ENCODE measurements at places on chromosomes 3 and 15. TPM values are rescaled to one million over a fixed set of nuclear protein-coding genes. Genes with fewer than 3 reads are reported as not detected.

DNA sequence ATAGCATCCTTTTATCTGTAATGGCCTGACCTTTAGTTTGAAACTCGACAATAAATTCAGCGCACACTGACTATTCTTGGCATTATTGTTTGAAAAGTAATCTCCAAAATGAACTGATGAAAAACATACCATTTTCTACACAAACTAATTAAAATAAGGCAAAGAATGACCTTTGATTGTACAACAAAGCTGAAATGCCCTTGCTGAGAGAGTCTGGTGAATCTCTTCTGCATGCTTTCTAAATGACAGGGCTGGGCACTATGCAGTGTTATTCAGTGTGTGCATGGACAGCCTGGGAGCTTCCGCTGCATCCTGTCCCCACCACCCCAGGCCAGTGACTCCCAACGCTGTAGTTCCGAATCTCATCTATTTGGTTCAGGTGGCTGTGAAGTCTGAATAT, 530.8 kb downstream of the FOXP1 start:
- peaks cover 3% of the 10 kb centered on the region for H3K36me3 ChIP-seq
- no peak for DNase-seq
- no peaks in the 10 kb centered on the region for H3K27me3 ChIP-seq
- peaks cover 71% of the 10 kb centered on the region for H3K4me1 ChIP-seq

DNA sequence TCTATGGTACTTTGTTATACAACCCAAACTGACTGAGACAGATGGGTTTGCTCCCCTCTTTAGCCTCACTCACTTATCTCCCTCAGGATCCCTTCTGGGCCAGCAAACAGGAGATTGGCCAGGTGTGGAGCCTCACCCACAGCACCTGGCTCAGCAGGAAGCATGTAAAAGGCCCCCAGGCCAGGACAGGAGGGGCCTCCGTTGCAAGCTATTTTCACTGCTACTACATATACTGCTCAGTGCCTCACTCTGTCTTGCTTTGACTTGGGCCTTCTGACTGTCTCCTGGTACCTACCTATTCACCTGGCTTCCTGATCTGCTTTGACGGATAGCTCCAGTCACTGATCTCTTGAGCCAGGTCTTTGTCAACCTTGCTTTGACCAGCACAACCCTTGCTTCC, 20.4 kb upstream of the TPM1 start:
- no peaks in the 10 kb centered on the region for H3K4me1 ChIP-seq
- H3K27ac ChIP-seq, result no peak overlapping the region
- no peaks in the 10 kb centered on the region for H3K36me3 ChIP-seq
- no peaks in the 10 kb centered on the region for H3K27me3 ChIP-seq
- no peak for DNase-seq

The AADAC gene
- total RNA-seq, result 0.20 TPM

GRCh38 chr15:81625896-81626295, 251.9 kb upstream of the TMC3 start:
- no peaks in the 10 kb centered on the region for H3K27me3 ChIP-seq
- H3K4me1 ChIP-seq, result no peaks in the 10 kb centered on the region
- no peaks in the 10 kb centered on the region for H3K36me3 ChIP-seq
- DNase-seq, result no peak

DNA sequence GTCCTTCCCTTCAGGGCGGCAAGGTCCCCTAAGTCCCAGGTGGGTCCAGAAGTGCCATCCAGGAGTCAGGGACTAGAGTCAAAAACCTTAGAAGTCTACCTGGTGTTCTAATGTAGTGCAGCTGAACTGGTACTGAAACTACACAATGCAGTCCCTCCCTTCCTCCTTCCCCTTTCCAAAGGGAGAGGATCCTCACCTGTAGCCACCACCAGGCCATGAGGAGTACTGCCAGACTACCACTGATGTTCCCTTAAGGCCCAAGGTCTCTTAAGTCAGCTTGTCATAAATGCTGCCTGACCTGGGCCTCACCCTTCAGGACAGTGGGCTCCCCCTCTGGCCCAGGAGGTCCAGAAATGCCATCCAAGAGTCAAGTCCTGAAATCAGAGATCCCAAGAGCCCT, 98.9 kb downstream of the ULK4 start:
- no peak overlapping the region for H3K27ac ChIP-seq
- no peaks in the 10 kb centered on the region for H3K36me3 ChIP-seq
- no peaks in the 10 kb centered on the region for H3K4me1 ChIP-seq

Data from T-cell (primary cell).